Activated CD4-positive, alpha-beta T cell treated with anti-CD3 and anti-CD28 coated beads for 36 hours (primary cell): ENCODE measurements at places on chromosomes 3 and 15. TPM values are rescaled to one million over a fixed set of nuclear protein-coding genes. Genes with fewer than 3 reads are reported as not detected.

The CYP1A2 gene
- not detected for total RNA-seq

- peak; percentile 44 for DNase-seq
- H3K27me3 ChIP-seq: no peaks in the 10 kb centered on the region
- H3K27ac ChIP-seq: peak overlapping the region; percentile 98
- H3K36me3 ChIP-seq: peaks cover 29% of the 10 kb centered on the region
Measured at GRCh38 chr15:63212050-63213004, 22.9 kb downstream of the RAB8B start.

The BRK1 gene
- total RNA-seq: 83.4 TPM

DNA sequence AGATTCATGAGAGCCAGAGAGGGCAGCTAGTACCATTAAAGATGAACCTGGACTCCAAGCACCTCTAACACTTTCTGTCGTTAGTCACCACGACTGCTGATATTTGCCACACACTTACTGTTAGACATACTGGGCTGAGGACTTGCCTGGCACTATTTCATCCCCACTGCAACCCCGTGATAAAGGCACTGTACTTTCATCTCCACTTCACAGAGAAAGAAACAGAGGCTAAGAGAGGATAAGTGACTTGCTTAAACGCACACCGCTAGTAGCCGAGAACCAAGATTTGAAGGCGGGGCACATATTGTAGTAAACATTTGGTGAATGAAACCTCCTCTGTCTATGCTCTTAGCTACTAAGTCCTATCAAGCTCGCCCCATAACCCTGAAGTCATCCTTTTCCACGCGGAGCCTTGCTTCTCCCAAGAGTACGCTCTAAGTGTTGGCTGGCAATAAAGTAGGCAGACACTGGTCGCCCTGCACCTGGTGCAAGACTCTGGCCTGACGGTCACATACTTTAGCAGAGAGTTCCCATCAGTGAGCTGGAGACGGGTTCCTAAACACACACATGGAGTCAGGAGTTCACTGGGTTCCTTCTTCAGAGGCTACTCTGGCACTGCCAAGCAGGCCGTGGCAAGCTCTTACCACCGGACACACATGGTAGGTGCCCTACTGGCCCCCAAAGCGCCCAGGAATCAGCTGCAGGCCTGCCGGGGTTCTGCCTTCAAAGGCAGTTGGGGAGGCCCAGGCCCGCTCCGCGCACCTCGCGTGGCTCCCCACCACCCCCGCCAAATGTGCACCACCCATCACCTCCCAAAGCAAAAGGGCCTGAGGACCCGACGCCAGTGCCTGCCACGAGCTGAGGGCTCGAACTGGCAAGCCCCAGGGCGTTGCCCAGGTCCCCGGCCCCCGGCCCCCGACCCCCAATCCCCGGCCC, 951 bp downstream of the POMGNT2 start:
- H3K4me3 ChIP-seq: peak overlapping the region; percentile 72
- H3K36me3 ChIP-seq: no peaks in the 10 kb centered on the region
- peaks cover 16% of the 10 kb centered on the region for H3K4me1 ChIP-seq
- no peak overlapping the region for H3K27ac ChIP-seq
- H3K27me3 ChIP-seq: no peaks in the 10 kb centered on the region

DNA sequence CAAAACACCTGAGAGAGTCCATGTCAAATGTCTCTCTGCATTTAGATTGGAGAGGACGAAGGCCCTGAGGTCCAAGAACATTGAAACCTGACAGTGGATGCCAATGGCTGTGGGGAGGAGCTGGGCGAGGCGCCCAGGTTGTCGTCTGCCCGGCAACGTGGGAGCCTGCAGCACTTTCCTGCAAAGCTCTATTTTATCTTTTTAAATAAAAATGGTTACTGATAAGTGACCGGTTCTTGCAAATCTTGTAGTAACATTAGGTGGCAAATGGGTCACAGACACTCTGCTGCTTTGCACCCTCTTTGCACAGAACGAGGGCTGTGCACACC, 19.5 kb upstream of the FANCD2 start:
- no peak overlapping the region for H3K4me3 ChIP-seq
- peaks cover 19% of the 10 kb centered on the region for H3K4me1 ChIP-seq
- H3K27me3 ChIP-seq: peaks cover 5% of the 10 kb centered on the region
- no peak overlapping the region for H3K27ac ChIP-seq
- no peak for DNase-seq

- H3K4me3 ChIP-seq: no peak overlapping the region
- no peak for DNase-seq
- H3K27me3 ChIP-seq: peaks cover 2% of the 10 kb centered on the region
- no peak overlapping the region for H3K27ac ChIP-seq
- H3K36me3 ChIP-seq: no peaks in the 10 kb centered on the region
Measured at GRCh38 chr3:45261333-45262110, 35.4 kb upstream of the TMEM158 start.

The CLDN18 gene
- total RNA-seq: not detected

DNA sequence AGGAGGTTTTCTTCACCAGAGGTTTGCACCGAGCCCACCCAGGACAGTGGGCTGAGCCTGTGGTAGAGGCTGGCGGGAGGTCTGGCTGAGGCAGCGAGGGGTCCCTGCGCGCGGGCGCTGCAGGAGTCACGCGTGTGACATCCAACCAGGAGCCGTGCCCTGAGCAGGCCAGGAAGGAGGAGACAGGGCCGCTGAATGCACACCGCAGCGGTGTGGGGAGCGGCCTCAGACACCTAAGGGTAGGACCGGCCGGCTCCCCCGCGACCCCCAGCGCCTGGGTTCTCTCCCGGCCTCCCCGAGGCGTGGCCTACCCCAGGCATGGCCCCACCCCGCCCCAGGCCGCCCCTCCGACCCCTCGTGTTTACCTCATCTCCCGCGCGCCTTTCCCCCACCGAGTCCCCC, 412 bp downstream of the SLC41A3 start:
- peaks cover 5% of the 10 kb centered on the region for H3K36me3 ChIP-seq
- peak overlapping the region; percentile 96 for H3K27ac ChIP-seq
- H3K4me1 ChIP-seq: peaks cover 24% of the 10 kb centered on the region
- DNase-seq: peak; percentile 70
- no peaks in the 10 kb centered on the region for H3K27me3 ChIP-seq

The LMCD1 gene
- total RNA-seq: 4.9 TPM
